ENCODE measurements at places on chromosomes 16 and 17. TPM values are rescaled to one million over a fixed set of nuclear protein-coding genes. Genes with fewer than 3 reads are reported as not detected.
A peak's percentile ranks its signal among the peaks of the same experiment; 100 is the strongest.

VAC14 gene
- 26.2 TPM for total RNA-seq

TPSG1 gene
- not detected for total RNA-seq

IRF8 gene
- 250 TPM for total RNA-seq

KRTAP9-2 gene
- total RNA-seq: not detected

CDRT4 gene
- 1.9 TPM for total RNA-seq

HP gene
- total RNA-seq: not detected

HOXB1 gene
- not detected for total RNA-seq

MT1H gene
- not detected for total RNA-seq

OTOP3 gene
- total RNA-seq: not detected

DNA sequence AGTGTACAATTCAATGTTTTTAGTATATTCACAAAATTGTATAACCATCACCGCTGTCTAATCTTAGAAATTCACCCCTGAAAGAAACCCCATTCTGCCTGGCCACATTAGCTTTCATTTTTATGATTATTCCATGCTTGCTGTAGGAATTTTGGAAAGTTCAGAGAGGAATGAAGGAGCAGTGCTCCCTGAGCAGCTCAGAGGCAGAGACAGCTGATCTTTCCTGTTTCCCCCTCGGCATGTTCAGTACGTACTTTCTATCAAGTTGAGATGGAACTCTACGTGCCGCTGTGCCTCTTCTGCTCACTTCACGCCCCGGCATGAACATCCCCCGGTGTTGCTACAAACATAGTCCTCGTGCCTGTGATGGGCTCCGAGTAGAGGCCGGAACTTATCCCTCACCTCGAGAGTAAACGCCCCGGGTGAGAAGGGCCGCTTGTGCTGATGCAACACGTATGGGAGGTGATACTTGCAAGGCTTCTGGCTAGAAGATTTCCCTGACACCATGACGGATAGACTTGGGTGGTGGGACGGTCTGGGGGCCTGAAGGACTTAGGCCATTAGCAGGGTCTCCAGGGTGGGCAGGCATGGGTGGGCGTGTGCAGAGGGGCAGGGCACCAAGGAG lies 79.2 kb upstream of the CIBAR2 start:
- no peak for DNase-seq

GRCh38 chr17:36608794-36609497 lies 7.6 kb downstream of the MRM1 start:
- DNase-seq: peak; percentile 39

DNA sequence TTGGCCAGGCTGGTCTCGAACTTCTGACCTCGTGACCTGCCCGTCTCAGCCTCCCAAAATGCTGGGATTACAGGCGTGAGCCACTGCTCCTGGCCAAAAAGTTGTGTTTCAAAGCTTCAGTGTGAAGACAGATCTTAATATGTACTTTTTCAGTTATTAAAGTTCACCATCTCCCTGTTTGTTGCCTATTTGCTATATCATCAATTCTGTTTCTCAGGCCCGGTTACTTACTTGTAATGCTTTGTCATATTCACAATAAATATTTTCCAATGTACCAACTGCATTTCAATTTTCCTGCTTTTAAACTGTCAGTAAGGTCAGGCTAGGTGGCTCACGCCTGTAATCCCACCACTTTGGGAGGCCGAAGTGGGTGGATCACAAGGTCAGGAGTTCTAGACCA lies 22.5 kb downstream of the FANCA start:
- no peak for DNase-seq

DNA sequence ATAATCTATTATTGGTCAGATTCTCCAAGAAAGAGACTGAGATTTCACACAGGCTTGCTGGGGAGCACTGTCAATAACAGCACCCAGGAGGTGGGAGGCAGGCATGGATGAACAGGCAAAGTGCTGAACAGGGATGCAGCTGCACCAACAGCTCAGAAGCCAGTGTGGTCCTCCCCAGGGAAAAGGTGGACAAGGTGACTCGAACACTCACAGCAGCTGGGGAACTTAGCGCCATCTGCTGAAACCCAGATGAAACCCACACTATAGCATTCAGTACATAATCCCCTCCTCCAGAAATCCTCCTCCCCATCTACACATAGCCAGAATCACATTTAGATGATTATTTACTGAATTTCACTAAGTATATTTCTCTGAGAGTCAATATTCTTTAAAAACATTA lies 255.2 kb upstream of the WSB1 start:
- DNase-seq: peak; percentile 5

- DNase-seq: no peak
Observed at GRCh38 chr16:69364088-69364487, 12.5 kb upstream of the TMED6 start.

GRCh38 chr17:51402899-51403298 lies 142.6 kb downstream of the UTP18 start:
- no peak for DNase-seq

DNA sequence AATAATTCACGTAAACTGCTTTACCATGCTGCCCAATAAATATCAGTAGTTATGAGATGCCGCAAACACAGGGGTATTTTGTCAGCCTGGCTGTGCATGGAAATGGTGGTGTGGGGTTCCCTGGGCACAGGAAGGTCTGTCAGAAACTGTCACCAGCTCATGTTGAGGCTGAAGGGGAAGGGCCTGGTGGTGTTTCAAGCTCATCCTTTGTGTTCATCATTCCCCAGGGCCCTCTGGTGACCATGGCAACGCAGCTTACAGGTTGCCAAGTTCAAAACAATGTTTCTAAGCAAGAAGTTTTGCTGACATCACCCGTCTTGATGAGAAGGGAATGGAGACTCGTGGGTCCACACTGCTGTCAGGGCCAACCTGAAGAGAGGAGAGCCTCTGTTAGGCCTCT lies 348.9 kb upstream of the C16orf82 start:
- no peak for DNase-seq

- no peak for DNase-seq
Observed at GRCh38 chr17:64297467-64298088, 34.5 kb upstream of the TEX2 start.

GRCh38 chr16:48503779-48504178 lies 106.2 kb downstream of the N4BP1 start:
- DNase-seq: no peak

- no peak for DNase-seq
Observed at GRCh38 chr16:58187665-58188421, 10.1 kb downstream of the CSNK2A2 start.

DNA sequence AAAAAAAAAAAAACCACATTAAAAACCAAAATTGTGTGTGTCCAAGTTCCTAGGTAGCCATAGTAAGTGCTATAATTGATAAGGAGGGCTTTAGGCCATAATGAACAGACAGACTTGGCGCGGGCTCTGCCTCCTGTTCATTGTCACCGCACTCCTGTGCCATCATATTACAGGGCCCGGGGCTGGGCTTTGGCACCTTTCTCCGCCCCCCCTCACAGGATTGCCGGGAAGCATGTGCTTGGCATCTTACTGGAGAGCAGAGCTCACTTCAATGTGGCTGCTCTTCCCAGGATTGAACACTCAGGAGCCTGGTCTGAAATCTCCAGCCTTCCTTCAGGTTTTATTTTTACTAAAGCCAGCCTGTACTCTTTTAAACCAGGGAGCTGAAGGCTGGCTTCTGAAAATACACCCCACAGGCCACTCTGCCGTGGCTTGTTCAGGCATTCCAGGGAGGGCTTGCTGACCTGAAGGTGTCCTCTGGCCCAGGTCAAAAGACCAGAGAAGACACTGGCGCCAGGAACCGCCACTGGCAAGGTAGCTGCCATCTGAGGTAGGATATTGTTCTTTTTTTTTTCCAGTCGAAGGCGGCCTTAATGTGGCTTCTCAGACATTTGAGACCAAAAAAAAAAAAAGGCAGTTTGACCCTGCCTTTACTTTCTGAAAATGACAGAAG lies 39.3 kb downstream of the DHRS7B start:
- DNase-seq: no peak

DNA sequence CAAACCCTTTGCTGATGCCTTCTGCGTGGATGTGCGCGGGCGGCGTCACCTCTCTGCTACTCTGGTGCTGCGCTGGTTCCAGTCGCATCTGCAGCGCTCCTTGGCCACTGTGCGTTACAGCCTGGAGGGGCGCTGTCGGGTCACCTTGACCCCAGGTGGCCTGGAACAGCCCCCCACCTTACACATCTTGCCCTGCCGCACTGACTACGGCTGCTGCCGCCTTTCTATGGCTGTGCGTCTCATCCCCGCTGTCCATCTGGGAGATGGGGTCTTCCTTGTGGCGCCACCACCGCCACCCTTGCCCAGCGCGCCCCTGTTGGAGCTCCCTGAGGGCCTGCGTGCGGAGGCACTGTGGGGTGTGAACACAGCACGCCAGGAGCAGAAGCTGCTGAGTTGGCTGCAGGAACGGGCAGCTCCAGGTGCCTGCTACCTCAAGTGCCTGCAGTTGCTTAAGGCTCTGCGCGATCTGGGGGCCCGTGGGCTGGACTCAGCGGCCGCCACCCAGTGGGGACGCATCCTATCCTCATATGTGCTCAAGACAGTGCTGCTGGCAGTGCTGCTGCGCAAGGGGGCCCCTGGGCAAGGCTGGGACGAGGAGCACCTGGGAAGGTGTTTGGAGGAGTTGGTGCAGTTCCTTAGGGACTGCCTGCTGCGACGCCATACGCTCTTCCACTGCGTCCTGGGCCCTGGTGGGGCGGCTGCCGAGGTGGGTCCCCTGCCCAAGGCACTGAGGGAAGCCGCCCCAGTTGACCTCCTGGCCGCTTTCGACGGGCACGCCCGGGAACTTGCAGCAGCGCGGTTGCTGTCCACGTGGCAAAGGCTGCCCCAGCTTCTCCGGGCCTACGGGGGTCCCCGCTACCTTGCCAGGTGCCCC lies 1.6 kb downstream of the ITPRIPL2 start:
- no peak for DNase-seq

DNA sequence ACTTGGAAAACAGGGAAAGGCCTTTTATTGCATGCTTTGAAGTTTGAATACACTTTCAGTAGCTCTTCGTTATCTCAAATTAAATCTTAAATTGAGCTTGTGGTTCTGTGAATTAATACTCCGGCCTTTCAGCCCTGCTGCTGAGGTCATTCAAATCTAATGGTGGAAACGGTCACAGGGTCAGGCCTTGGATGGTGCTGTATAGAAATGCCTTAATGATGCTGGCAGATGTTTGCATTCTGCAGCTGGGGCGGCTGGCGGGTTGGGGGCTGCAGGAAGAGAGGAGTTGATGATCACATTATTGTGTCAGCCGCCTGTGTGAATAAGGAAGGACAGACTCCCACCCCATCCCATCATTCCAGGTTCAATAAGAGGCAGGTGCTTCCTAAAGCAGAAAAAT lies 723.6 kb downstream of the WWOX start:
- DNase-seq: no peak

All from activated CD4-positive, alpha-beta T cell treated with anti-CD3 and anti-CD28 coated beads for 36 hours (primary cell).